Ureter (tissue), 1 donor: ENCODE measurements at places on chromosomes 11 and 22.

- DNase-seq = no peak
Measured at GRCh38 chr11:131457163-131457562, 86.7 kb downstream of the NTM start.

DNA sequence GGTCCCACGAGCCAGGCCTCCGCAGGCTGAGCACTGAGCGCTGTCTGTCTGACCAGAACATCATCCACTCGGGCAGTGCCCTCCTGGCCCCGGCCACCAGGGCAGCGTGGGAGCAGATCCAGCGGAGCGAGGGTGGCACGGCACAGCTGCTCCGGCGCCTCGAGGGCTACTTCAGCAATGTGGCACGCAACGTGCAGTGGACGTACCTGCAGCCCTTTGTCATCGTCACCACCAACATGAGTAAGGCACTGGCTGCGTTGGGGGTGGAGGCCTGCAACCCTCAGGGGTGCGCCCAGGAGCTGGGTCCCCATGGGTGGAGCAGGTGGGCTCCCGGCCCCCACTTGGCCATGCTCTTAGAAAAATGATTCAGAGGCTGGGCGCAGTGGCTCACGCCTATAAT, 49.7 kb upstream of the PRODH start:
- no peak for DNase-seq

DNA sequence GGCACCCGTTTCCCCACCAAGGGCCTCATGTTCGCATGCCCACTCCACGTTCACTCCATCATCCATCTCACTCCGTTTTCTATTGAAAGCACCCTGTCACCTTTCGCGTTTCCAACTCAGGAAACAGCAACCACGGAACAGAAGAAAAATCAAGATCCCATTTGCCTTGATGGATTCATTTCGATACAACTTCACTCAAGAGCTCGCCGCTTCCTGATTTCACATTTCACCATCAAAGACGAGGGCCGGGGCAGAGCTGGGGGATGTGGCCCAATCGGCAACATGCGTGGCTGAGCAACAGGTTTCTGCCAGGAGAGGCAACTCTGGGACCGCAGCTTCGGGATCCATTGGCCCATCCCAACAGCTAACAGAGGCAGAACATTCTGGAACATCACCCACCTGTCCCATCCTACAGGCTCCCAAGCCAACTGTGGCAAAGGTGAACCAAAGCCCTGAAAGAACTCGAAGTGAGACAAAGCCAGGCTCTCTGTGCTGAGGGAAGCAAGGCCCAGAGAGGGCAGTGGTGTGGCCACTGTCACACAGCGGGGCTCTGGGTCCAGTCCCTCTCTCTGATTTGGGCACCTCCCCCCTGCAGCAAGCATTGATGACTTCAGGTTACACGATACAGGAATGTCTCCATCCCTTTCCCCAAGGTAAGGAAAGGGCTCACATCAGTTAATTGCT, 36.2 kb upstream of the CD5 start:
- DNase-seq = no peak

- no peak for DNase-seq
Measured at GRCh38 chr11:102712137-102712536, 6.6 kb upstream of the MMP27 start.

DNA sequence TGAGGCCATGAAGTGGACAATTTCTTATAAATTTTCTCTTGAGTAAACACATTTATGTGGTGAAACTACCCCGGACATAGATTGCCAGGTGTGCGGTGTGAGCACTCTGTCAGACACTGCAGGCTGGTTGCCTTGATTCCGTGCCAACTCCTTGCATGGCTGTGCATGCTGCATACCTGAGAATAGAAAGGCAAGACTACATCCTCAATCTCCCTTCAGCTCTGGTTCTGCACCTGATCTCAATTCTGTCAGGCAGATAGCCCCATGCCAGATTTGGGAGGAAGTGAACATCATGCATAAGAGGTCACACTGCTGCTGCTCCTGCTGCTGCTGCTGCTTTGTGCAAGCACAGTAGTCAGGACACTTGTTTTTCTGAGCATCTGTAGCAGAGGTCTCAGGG, 42.5 kb upstream of the DEUP1 start:
- DNase-seq = no peak

DNA sequence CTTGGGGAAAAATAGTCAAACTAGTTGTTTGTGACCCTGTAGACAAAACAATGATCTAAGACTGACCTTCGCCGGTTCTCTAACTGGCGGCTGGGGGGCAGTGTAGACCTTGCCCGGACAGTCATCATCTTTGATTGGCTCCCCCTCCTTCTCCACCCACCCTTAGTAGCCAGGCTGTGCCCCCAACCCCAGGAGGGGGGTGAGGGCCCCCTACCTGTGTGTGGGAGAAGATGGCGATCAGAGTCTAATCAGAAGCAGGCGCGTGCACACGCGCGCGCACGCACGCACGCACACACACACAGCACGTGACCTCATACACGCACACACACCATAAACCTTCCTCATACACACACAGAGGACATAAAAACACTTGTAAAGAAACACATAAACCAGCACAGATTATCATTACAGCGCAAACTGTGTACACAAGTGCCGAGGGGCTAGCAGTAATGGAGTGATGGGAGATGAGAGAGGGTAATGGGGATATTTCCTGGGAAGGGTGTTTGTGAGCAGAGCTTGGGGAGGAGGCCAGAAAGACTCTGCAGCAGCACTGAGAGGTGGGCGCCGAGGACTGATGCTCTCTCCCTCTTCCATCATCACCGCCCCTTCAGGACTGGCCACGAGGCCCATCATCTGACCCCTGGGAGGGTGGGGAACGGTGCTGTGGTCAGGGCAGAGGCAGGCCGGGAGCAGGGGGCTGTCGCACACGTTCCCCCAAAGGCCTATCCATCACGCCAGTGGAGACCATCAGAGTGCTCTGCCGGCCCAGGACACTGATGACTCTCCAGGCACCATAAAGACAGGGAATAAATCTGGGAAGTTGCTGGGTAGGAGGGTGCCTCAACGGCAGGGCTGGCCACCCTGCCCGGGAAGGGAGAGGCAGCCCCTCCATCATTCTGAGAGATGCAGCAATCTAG, 12.2 kb downstream of the NECTIN1 start:
- DNase-seq = no peak
